ENCODE measurements at places on chromosomes 5 and 9. TPM values are rescaled to one million over a fixed set of nuclear protein-coding genes. Genes with fewer than 3 reads are reported as not detected.
A peak's percentile ranks its signal among the peaks of the same experiment; 100 is the strongest.

ACO1 gene
- total RNA-seq = 40.2 TPM

SPINK6 gene
- not detected for total RNA-seq

PCDHB15 gene
- total RNA-seq = 5.0 TPM

- H3K27ac ChIP-seq = no peak overlapping the region
- no peaks in the 10 kb centered on the region for H3K27me3 ChIP-seq
- no peaks in the 10 kb centered on the region for H3K36me3 ChIP-seq
- H3K4me3 ChIP-seq = no peak overlapping the region
- DNase-seq = no peak
Observed at GRCh38 chr5:98110282-98110691, 663.2 kb upstream of the RGMB start.

DNA sequence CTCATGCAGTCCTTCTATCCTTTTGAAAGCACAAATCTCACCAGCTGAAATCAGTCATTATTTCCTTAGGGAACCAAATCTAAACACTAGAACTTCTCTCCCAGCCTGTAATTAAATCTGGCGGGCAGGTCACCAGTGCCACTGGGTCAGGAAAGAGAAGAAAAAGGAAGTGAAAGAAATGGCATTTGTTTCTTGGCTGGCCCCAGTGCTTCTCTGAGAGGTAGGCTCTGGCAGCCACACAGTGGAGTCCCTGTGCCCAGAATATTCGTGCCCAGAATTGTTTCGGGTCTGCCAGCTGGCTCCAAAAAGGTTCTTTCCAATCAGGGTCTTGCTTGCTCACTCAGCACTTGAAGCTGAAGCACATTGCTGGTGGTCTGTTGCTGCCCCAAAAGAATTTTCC is 133.9 kb upstream of the MTAP start:
- DNase-seq = peak; percentile 6
- no peak overlapping the region for H3K27ac ChIP-seq
- H3K27me3 ChIP-seq = no peaks in the 10 kb centered on the region
- no peaks in the 10 kb centered on the region for H3K36me3 ChIP-seq

GRCh38 chr9:91253488-91253887 is 108.2 kb downstream of the AUH start:
- no peak overlapping the region for H3K4me3 ChIP-seq
- H3K36me3 ChIP-seq = no peaks in the 10 kb centered on the region
- H3K27ac ChIP-seq = no peak overlapping the region
- no peaks in the 10 kb centered on the region for H3K4me1 ChIP-seq
- DNase-seq = no peak
- no peaks in the 10 kb centered on the region for H3K27me3 ChIP-seq

- no peak for DNase-seq
- no peaks in the 10 kb centered on the region for H3K27me3 ChIP-seq
- no peaks in the 10 kb centered on the region for H3K4me1 ChIP-seq
Observed at GRCh38 chr5:133460172-133460758, 152.1 kb downstream of the FSTL4 start.

DNA sequence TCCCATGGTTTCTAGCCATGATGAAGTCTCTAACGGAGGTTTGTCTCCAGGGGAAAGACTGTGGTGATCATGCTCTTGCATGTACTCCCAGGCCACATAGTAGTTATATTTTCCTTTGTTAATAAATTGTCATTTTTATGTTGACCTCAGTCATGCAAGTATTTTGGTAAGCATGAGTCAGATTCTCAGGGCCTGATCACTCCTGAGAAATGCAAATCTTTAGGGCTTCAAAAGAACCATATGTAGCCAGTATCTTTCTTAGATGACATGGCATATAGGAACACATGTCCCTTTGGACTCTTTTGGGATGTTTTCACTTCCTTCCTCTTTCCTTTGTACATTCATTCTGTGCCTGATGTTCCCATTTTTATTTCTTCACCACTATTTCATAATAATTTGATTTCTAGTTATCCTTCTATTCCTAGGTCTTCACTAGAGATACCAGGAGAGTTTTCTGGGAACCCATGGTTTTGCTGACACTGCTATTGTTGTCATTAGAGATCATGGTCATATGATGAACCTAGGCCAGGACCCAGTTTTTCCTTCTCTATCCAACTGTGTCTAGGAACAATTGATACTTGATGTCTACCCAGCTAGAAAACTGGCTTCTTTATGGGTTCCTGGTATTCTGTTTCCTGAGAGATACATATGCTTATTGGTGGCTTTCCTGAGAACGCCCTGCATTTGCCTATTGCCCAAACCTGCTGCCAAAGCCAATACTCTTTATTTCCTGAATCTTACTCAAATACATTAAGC is 248.1 kb upstream of the NREP start:
- H3K4me1 ChIP-seq = no peaks in the 10 kb centered on the region
- H3K4me3 ChIP-seq = no peak overlapping the region
- no peak for DNase-seq
- no peaks in the 10 kb centered on the region for H3K36me3 ChIP-seq
